ENCODE measurements at places on chromosomes 2 and 18. TPM values are rescaled to one million over a fixed set of nuclear protein-coding genes. Genes with fewer than 3 reads are reported as not detected.

- no peaks in the 10 kb centered on the region for H3K36me3 ChIP-seq
- no peak overlapping the region for H3K4me3 ChIP-seq
- DNase-seq = peak; percentile 75
- H3K27me3 ChIP-seq = no peaks in the 10 kb centered on the region
- peaks cover 10% of the 10 kb centered on the region for H3K4me1 ChIP-seq
These were observed 271.5 kb upstream of the MMADHC start for GRCh38 chr2:149858901-149859634.

DNA sequence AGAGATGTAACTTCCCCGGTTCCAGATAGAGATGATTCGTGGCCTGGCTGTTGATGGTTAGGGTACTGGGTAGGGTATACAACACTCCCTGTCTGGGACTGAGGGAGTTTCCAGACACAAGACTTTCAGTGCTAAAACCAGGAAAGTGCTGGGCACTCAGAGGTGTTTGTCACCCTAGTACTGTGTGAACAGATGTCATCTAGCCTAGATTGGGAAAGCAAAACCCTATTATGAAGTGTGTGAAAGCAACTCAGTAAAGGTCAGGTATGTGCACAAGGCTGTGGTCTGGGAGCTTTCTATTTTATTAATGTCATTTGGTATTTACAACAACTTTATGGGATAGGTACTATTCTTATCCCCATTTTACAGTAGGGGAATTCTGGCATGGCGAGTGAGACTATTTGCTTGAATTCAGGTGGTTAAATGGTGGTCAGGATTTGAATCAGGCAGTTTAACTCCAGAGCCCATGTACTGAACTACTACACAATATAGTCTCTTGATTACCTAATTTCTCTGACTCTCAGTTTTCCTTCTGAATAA is 2.6 kb downstream of the BZW1 start:
- H3K36me3 ChIP-seq = peaks cover 29% of the 10 kb centered on the region
- H3K4me1 ChIP-seq = peaks cover 9% of the 10 kb centered on the region
- no peak overlapping the region for H3K27ac ChIP-seq
- DNase-seq = no peak
- no peaks in the 10 kb centered on the region for H3K27me3 ChIP-seq

DNA sequence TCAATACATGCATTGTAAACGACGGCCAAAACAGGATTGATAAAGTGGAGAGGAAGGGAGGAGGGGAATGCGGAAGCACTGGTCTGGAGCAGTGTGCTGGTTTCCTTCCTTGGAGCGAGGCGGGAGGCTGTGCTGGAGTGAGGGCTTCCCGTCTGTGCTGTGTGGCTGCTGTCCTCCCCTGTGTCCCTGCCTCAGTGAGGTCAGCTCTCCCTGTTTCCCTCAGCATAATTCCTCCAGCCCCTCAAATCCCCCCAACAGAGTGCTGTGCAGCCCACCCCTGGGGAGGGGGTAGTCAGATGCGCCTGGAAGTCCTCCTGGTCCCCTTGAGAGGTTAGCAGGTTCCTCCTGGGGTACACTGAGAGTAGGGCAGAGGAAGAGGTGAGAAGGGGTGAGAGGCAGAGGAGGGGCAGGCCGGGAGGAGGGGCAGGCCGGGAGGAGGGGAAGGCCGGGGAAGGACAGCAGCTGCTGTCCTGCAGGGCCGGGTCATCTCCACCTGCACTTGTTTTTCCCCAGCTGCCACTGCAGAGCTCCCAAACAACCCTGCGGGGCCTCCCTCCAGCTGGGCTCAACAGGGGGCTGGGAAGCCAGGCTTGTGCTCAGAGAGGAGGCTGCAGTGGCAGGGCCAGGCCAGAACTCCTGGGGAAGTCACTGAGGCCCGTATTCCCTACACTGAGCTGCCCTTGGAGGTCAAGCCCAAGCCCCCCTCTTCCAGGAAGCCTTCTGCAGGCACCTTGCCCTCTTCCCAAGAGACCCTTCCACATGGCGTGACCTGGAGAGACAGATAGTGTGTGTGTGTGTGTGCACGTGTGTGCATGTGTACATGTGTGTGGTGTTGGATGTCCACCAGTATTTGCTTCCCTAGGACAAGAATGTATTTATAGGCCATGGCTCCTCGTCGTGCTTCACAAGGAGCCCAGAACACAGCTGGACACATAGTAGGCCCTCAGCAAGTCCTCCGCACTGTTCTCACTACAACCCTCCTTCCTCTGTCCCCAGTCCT is 13.2 kb upstream of the ATP6V1B1 start:
- DNase-seq = no peak
- H3K27ac ChIP-seq = no peak overlapping the region
- H3K36me3 ChIP-seq = no peaks in the 10 kb centered on the region
- no peak overlapping the region for H3K4me3 ChIP-seq

GRCh38 chr2:85132834-85133637 is at the start of gene TCF7L1:
Gene TCF7L1 (plus strand): TSS chr2:85133392. CDS start chr2:85133685, 293 bp downstream.
- peak within 1 kb of the TSS; percentile 95 for H3K27ac ChIP-seq
- no peaks in the 10 kb centered on the region for H3K27me3 ChIP-seq
- H3K4me3 ChIP-seq = peak within 1 kb of the TSS; percentile 100

GRCh38 chr2:59875836-59876235 is 677.6 kb downstream of the BCL11A start:
- H3K27ac ChIP-seq = no peak overlapping the region
- H3K27me3 ChIP-seq = no peaks in the 10 kb centered on the region
- no peaks in the 10 kb centered on the region for H3K4me1 ChIP-seq
- no peaks in the 10 kb centered on the region for H3K36me3 ChIP-seq
- H3K4me3 ChIP-seq = no peak overlapping the region

- no peak overlapping the region for H3K27ac ChIP-seq
- DNase-seq = peak; percentile 27
- H3K27me3 ChIP-seq = peaks cover 6% of the 10 kb centered on the region
- H3K4me3 ChIP-seq = no peak overlapping the region
- peaks cover 19% of the 10 kb centered on the region for H3K36me3 ChIP-seq
- no peaks in the 10 kb centered on the region for H3K4me1 ChIP-seq
These were observed 5.6 kb upstream of the CPLX4 start for GRCh38 chr18:59323931-59324622.

GRCh38 chr2:165251366-165251765 is 12.2 kb downstream of the SCN2A start:
- no peaks in the 10 kb centered on the region for H3K36me3 ChIP-seq
- H3K4me3 ChIP-seq = no peak overlapping the region
- no peaks in the 10 kb centered on the region for H3K27me3 ChIP-seq
- H3K27ac ChIP-seq = no peak overlapping the region
- DNase-seq = no peak

GNAL gene
- 0.28 TPM for total RNA-seq

C2orf68 gene
- 6.8 TPM for total RNA-seq

GRCh38 chr18:8856769-8857393 is 151.5 kb downstream of the MTCL1 start:
- no peaks in the 10 kb centered on the region for H3K36me3 ChIP-seq
- H3K4me1 ChIP-seq = peaks cover 17% of the 10 kb centered on the region
- no peak for DNase-seq
- H3K4me3 ChIP-seq = no peak overlapping the region
- no peak overlapping the region for H3K27ac ChIP-seq

DNA sequence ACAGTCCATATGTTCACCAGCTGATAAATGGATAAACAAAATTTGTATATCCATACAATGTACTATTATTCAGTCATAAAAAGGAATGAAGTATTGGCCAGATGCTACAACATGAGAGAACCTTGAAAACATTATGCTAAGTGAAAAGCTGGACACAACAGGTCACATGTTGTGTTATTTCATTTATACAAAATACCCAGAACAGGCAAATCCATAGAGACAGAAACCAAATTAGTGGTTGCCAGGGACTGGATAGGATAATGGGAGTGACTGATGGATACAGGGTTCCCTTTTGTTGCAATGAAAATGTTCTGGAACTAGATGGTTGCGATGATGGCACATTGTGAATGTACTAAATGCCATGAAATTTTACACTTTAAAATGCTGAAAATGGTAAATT is 10.2 kb upstream of the PCARE start:
- H3K4me1 ChIP-seq = no peaks in the 10 kb centered on the region
- no peak overlapping the region for H3K27ac ChIP-seq
- H3K27me3 ChIP-seq = no peaks in the 10 kb centered on the region

SAG gene
- not detected for total RNA-seq

GRCh38 chr2:225011585-225011984 is 30.7 kb downstream of the DOCK10 start:
- H3K4me3 ChIP-seq = no peak overlapping the region
- H3K27me3 ChIP-seq = no peaks in the 10 kb centered on the region
- H3K4me1 ChIP-seq = peaks cover 11% of the 10 kb centered on the region
- no peak for DNase-seq

GRCh38 chr2:159124441-159124911 is 156.0 kb downstream of the TANC1 start:
- peaks cover 24% of the 10 kb centered on the region for H3K4me1 ChIP-seq
- DNase-seq = peak; percentile 92
- H3K36me3 ChIP-seq = no peaks in the 10 kb centered on the region
- H3K4me3 ChIP-seq = no peak overlapping the region
- peak overlapping the region; percentile 63 for H3K27ac ChIP-seq

GRCh38 chr2:40228310-40228709 is 223.6 kb downstream of the SLC8A1 start:
- no peak overlapping the region for H3K4me3 ChIP-seq
- no peaks in the 10 kb centered on the region for H3K36me3 ChIP-seq
- no peak for DNase-seq
- no peak overlapping the region for H3K27ac ChIP-seq
- peaks cover 6% of the 10 kb centered on the region for H3K4me1 ChIP-seq
- no peaks in the 10 kb centered on the region for H3K27me3 ChIP-seq

HTR2B gene
- 0.72 TPM for total RNA-seq

SPP2 gene
- not detected for total RNA-seq

DNA sequence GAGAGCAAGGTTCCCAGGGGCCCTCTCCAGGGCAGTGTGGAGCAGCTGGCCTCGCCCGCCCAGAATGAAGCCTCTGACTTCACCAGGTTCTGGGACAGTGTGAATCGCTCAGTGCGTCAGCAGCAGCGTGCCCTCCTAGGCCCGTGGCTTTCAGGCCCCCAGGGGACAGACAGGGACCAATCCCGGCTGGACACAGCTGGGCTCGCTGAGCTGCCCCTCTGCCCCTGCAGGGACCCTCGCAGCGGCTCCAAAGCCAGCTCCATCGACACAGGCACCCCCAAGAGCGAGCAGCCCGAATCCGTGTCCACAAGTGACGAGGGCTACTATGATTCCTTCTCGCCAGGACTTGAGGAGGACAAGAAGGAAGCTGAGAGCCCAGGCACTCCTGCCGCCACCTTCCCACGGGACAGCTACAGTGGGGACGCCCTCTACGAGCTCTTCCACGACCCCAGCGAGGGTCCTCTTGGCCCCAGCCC is 7.6 kb downstream of the AMER3 start:
- no peak for DNase-seq
- no peak overlapping the region for H3K4me3 ChIP-seq
- H3K4me1 ChIP-seq = no peaks in the 10 kb centered on the region
- no peaks in the 10 kb centered on the region for H3K27me3 ChIP-seq
- no peaks in the 10 kb centered on the region for H3K36me3 ChIP-seq

GRCh38 chr2:9665898-9666297 is 35.1 kb upstream of the YWHAQ start:
- peaks cover 16% of the 10 kb centered on the region for H3K4me1 ChIP-seq
- DNase-seq = peak; percentile 92
- H3K27ac ChIP-seq = peak overlapping the region; percentile 47
- H3K36me3 ChIP-seq = no peaks in the 10 kb centered on the region

GRCh38 chr2:135926605-135927004 is 50.4 kb upstream of the MCM6 start:
- H3K27ac ChIP-seq = no peak overlapping the region
- no peaks in the 10 kb centered on the region for H3K27me3 ChIP-seq
- DNase-seq = no peak

- H3K36me3 ChIP-seq = peaks cover 1% of the 10 kb centered on the region
- no peaks in the 10 kb centered on the region for H3K27me3 ChIP-seq
- DNase-seq = no peak
These were observed 55.6 kb upstream of the FZD5 start for GRCh38 chr2:207825045-207825954.

- peaks cover 36% of the 10 kb centered on the region for H3K27me3 ChIP-seq
- H3K27ac ChIP-seq = no peak overlapping the region
- H3K36me3 ChIP-seq = no peaks in the 10 kb centered on the region
- H3K4me3 ChIP-seq = no peak overlapping the region
These were observed 13.8 kb upstream of the KIF1A start for GRCh38 chr2:240833724-240834285.

DNA sequence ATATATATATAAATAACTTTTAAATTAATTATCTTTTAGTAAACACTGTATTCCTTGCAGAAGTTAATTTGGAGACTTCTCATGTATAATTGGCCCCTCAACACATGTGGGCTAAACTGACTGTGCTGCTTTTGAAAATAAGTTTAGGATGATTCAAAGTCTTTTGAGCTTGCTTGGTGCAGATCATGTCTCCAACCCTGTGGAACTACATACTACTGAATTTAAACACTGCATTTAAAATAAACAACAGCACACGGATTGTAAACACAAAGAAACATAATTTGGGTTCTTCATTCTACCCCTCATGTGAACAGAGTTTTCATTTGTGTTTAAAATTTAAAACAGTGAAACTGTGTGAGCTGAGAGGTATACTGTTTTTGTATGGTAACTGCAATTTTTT is 167.7 kb downstream of the DDX1 start:
- no peaks in the 10 kb centered on the region for H3K36me3 ChIP-seq
- no peak overlapping the region for H3K27ac ChIP-seq

ANKRD29 gene
- total RNA-seq = 0.18 TPM

DNA sequence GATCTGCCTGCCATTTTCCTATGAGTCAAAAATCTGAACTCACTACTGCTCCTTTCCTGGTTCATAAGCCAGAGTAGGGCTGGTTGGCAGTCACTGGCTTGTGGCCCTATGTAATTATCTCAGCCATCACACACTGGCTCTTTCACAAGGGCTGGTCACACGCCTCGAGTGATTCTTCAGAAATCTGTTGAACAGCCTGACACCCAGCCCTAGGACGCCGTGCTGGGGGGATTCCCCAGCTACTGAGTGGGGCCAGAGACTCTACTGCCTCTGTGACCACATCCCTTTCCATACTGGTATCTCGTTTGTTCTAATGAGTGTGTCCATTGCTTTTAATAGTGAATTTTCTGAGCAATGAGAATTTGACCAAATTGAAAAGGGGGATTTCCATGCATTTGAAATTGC is 45.8 kb upstream of the RBM44 start:
- DNase-seq = no peak
- no peak overlapping the region for H3K27ac ChIP-seq
- H3K4me3 ChIP-seq = no peak overlapping the region

Measured in IMR-90 (cell line).